Transverse colon (tissue), 4 donors: ENCODE measurements at places on chromosomes 4 and X. TPM values are rescaled to one million over a fixed set of nuclear protein-coding genes. Genes with fewer than 3 reads are reported as not detected.
A peak's percentile ranks its signal among the peaks of the same experiment; 100 is the strongest.

- DNase-seq: no peak
- H3K27ac ChIP-seq: no peak overlapping the region
- H3K4me1 ChIP-seq: no peaks in the 10 kb centered on the region
- H3K36me3 ChIP-seq: no peaks in the 10 kb centered on the region
- no peaks in the 10 kb centered on the region for H3K27me3 ChIP-seq
- H3K4me3 ChIP-seq: no peak overlapping the region
Measured at GRCh38 chrX:87975365-87975764, 457.8 kb downstream of the KLHL4 start.

DNA sequence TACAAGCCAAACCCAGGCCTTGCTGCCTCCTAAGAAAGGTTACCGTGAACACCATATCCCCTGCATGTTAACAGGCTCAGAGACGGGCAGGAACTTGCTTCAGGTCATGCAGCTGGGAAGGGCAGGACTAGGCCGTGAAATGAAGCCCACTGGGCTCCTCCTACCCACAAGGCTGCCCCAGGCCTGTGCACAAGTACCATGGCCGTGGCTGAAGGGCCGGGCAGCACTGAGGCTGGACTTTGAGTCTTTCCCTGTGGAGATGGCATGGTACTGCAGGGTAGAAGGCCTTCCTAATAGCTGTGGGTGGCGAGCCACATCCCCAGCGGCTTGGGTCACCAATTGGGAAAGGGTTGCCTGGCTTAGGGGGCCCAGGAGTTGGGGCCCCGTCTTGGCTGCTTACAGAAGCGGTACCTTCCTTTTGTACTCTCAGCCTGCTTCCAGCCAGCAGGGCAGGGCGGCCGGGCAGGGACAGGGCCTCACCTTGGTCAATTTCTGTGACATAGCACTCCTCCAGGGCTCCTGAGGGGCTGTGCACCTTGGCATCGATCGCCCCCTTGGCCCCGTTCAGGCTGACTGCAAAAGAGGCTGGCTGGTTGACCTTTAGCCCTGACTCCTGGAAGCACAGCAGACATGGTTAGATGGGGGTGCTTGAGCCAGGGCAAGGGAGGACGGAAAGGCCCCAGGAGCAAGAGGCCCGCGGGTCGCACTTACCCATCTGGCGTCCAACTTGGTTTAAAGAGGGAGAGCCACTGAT, 23.8 kb downstream of the FLNA start:
- peak; percentile 17 for DNase-seq
- no peaks in the 10 kb centered on the region for H3K27me3 ChIP-seq
- peaks cover 5% of the 10 kb centered on the region for H3K36me3 ChIP-seq

DNA sequence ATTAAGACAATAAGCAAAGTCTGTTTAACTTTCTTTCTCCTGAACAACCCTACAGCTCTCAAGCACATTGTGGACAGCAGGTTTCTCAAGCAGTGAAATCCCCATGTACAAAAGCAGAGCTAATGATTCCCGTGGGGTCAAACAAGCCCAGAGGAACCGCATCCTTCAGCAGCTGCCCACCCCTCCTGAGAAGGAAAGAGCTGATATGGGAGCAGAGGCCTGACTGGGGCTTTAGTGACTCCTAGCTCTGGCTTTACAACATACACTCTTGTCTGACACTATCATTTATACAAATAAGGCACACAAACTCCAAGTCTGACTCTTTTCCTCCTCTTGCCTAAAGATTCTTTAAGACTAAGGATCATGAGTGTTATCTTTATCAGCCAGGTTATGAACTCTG, 32.8 kb downstream of the HDAC8 start:
- no peaks in the 10 kb centered on the region for H3K4me1 ChIP-seq
- H3K27ac ChIP-seq: no peak overlapping the region
- H3K27me3 ChIP-seq: no peaks in the 10 kb centered on the region
- no peaks in the 10 kb centered on the region for H3K36me3 ChIP-seq
- H3K4me3 ChIP-seq: no peak overlapping the region
- DNase-seq: no peak

The WDFY3 gene
- total RNA-seq: 78.2 TPM

The DGAT2L6 gene
- not detected for total RNA-seq

- no peaks in the 10 kb centered on the region for H3K4me1 ChIP-seq
- no peaks in the 10 kb centered on the region for H3K27me3 ChIP-seq
- peak; percentile 52 for DNase-seq
- no peak overlapping the region for H3K4me3 ChIP-seq
- H3K36me3 ChIP-seq: no peaks in the 10 kb centered on the region
Measured at GRCh38 chr4:4672402-4672801, 130.6 kb upstream of the STX18 start.

The PDE6B gene
- not detected for total RNA-seq

GRCh38 chr4:111269439-111269838, 646.6 kb upstream of the PITX2 start:
- no peak overlapping the region for H3K27ac ChIP-seq
- no peaks in the 10 kb centered on the region for H3K36me3 ChIP-seq
- DNase-seq: no peak
- no peaks in the 10 kb centered on the region for H3K4me1 ChIP-seq
- H3K27me3 ChIP-seq: no peaks in the 10 kb centered on the region

DNA sequence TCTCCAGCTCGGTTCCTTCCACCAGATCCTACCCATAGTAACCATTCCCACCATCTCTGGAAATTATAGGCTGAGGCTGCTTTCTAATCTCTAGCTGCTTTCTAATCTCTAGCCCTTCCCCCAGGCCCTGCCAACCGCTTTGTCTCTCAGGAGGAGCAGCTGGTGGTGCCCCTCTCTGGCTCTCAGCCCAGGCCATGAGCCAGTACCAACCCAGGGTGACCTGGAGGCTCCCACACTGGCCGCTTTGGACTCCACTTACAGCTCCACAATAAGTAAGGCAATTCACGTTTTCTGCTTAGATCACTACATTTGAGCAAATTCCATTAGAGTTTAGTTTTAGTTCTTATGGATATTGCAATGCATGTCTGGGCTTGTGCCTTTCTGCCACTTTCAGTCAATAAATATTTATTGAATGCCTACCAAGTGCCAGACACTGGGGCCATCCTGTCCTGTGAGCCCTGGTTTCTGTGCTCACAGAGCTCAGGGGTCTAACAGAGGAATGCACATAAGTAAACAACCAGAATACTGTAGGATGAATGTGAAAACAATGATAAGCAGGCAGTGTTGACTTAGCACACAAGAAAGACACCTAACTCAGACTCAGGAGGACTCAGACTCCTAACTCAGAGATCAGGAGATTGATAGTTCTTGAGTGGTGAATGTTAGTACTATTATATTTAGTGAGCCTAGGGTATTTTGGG, 38.9 kb downstream of the SMC1A start:
- no peak overlapping the region for H3K4me3 ChIP-seq
- no peaks in the 10 kb centered on the region for H3K4me1 ChIP-seq
- no peak overlapping the region for H3K27ac ChIP-seq
- no peaks in the 10 kb centered on the region for H3K36me3 ChIP-seq

The SHISA3 gene
- total RNA-seq: 1.7 TPM

- H3K27ac ChIP-seq: no peak overlapping the region
- no peak overlapping the region for H3K4me3 ChIP-seq
- H3K27me3 ChIP-seq: no peaks in the 10 kb centered on the region
- no peaks in the 10 kb centered on the region for H3K36me3 ChIP-seq
Measured at GRCh38 chr4:28010577-28011240, 1150.1 kb downstream of the STIM2 start.

- no peak overlapping the region for H3K4me3 ChIP-seq
- H3K27ac ChIP-seq: no peak overlapping the region
- H3K4me1 ChIP-seq: no peaks in the 10 kb centered on the region
- no peaks in the 10 kb centered on the region for H3K36me3 ChIP-seq
- H3K27me3 ChIP-seq: no peaks in the 10 kb centered on the region
Measured at GRCh38 chrX:65894133-65894532, 145.7 kb downstream of the VSIG4 start.

The TMEM154 gene
- total RNA-seq: 5.4 TPM

DNA sequence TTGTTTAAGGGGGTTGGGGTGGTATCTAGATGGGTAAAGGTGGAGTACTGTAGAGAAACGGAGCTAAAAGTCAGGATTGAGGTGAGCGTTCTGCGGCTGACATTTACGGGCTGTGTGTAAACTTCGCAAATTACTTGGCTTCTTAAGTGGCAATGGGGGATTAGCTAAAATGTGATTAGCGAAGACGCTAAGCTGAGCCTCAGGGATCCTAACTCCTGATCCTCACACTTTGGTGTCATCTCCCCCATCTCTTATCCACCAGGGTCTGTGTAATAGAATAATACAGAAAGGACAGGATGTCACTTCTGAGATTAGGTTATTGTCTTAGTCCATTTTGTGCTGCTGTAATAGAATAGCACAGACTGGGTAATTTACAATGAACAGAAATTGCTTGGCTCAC, 10.6 kb upstream of the FAT1 start:
- DNase-seq: no peak
- no peaks in the 10 kb centered on the region for H3K36me3 ChIP-seq
- H3K4me1 ChIP-seq: no peaks in the 10 kb centered on the region
- H3K4me3 ChIP-seq: no peak overlapping the region
- no peaks in the 10 kb centered on the region for H3K27me3 ChIP-seq

The KLHL4 gene
- total RNA-seq: 2.0 TPM

The UGT2B10 gene
- 0.27 TPM for total RNA-seq

The SLC6A14 gene
- not detected for total RNA-seq

DNA sequence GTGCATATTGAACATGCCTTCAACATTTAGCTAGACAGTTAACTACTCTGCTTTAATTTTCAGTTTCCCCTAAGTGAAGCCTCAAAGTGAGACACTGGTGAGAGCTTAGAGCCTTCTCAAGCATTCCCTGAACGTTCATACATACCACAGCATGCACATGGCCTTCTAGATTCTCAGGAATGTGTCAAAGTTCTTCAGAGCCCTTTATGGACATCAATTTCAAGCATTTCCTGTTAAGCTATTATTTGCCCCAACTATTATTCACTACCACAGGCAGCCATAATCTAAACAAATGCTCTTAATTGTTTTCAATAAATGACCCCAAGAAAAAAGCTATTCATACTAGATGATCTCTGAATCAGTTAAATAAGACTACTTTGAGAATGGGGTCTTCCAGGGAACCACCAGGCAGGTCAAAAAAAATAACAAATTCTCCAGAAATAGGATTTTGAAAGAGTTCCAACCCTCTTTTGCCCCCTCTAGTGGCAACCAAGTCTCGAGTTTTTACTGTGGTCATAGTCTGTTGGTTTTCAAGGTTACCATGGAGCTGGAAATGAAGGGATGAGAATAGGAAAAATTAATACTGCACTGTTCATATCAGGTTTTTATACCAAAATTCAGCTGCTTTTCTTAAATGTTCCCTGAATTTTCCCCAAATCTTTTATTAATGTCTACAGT, 235.4 kb downstream of the RAB28 start:
- no peaks in the 10 kb centered on the region for H3K27me3 ChIP-seq
- no peaks in the 10 kb centered on the region for H3K4me1 ChIP-seq
- DNase-seq: no peak
- no peaks in the 10 kb centered on the region for H3K36me3 ChIP-seq
- no peak overlapping the region for H3K27ac ChIP-seq

- H3K27ac ChIP-seq: no peak overlapping the region
- H3K36me3 ChIP-seq: no peaks in the 10 kb centered on the region
- no peaks in the 10 kb centered on the region for H3K27me3 ChIP-seq
Measured at GRCh38 chr4:47104986-47105385, 73.6 kb downstream of the GABRB1 start.

GRCh38 chr4:15234856-15235126, 193.0 kb upstream of the C1QTNF7 start:
- peak overlapping the region; percentile 37 for H3K27ac ChIP-seq
- H3K4me1 ChIP-seq: peaks cover 9% of the 10 kb centered on the region
- no peak overlapping the region for H3K4me3 ChIP-seq
- no peaks in the 10 kb centered on the region for H3K36me3 ChIP-seq

DNA sequence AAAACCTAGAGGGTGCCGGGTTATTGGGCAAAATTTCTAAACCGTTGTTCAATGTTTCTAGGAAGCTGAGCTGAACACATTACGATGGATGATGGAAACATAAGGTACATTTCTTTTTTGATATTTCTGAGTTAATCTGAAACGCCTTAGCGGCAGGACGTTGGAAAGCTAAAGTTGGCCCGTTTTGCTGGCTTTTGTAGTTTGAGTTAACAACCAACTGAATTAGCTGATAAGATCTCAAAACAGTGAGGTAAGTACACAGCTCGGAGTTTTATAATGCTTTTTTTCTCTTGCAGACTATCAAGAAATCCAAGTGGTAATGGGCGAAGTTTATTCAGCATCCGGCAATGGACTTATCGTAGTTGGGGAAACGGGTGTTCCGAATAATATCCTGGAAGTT, 73.5 kb downstream of the PRSS12 start:
- peak overlapping the region; percentile 93 for H3K27ac ChIP-seq
- H3K4me1 ChIP-seq: peaks cover 25% of the 10 kb centered on the region
- H3K4me3 ChIP-seq: peak overlapping the region; percentile 72
- no peaks in the 10 kb centered on the region for H3K27me3 ChIP-seq
- DNase-seq: no peak
- no peaks in the 10 kb centered on the region for H3K36me3 ChIP-seq

DNA sequence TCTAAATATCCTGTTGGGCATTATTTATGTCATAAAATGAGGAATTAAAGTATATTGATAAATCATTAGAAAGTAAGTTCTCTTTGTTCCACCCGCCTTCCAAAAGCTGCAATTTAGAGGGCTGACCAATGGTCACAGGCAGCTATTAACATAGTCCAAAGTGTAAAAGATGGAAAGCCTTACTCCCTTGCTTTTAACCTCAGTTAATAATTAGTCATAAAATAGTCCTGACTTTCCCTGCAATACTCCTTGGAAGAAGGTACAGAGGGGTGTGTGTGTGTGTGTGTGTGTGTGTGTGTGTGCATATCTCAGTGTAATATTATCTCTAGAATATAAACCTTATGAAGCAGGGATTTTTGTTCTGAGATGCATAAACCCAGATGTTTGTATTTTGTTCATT, 275.4 kb downstream of the FAT4 start:
- no peak for DNase-seq
- H3K36me3 ChIP-seq: no peaks in the 10 kb centered on the region
- no peaks in the 10 kb centered on the region for H3K27me3 ChIP-seq
- H3K27ac ChIP-seq: no peak overlapping the region

DNA sequence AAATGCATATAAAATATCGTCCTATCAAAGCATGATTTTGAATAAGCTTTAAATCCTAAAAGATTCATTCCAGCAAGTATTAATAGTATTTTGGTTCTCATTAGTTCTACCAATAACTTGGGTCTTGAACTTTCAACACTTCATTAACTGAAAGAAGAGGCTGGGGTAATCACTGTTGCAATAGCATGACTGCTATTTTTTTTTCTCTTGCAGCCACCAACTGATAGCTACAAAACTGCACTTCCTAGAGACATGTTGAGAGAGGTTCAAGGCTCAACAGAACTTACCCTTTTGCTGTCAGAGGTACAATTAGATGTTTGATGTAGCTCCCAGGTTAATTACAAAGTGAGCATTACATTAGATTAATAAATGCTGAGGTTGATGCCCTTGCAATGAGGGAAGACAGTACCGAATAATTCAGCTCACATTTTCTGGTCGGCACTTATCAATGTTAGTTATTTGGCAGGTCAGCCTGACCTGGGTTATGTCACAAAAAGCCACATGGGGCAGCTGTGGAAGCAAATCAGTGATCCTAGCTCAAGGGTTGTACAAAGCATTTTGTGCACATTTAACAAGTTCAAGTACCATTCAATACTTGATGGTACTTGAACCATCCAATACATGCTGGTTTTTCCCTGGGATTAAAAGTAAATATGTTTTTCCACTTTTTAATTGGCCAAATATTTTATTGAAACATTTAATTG, 29.9 kb upstream of the TET2 start:
- H3K4me3 ChIP-seq: no peak overlapping the region
- no peaks in the 10 kb centered on the region for H3K36me3 ChIP-seq
- DNase-seq: no peak
- no peaks in the 10 kb centered on the region for H3K27me3 ChIP-seq
